ENCODE measurements at places on chromosomes 2 and 18.

DNA sequence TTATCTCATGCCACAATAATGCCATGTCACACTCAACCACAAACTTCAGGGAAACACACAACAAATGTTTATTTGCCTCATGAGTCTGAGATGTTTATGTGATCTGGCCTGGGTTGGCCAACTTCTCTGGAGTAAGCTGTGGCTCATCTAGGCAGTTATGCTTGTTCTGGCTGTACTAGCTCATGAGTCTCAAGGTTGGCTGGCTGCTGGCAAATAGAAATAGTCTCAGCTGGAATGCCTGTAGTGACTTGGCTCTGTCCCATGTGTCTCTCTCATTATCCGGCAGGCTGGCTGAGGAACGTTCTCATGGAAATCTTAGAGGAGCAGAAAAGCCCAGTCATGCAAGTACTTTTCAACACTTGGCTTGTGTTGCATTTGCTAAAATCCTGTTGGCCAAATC is 234.9 kb upstream of the CDH2 start:
- no peak for DNase-seq

- no peak for DNase-seq
These were observed 58.1 kb upstream of the OTX1 start for GRCh38 chr2:62992561-62992960.

DNA sequence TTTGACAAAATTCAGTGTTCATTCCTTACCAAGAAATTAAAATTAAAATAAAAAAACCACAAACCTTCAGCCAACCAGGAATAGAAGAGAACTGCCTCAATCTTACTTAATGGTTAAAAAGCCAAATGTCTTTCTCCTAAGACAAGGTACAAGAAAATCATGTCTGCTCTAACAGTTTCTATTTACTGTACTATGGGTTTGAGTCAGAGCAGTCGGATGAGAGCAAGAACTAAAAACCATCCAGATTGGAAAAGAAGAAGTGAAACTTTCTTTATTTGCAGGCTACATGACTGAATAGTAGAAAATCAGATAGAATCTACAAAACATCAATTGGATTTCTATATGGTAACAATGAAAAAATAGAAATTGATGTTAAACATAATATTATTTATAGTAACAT is 555.5 kb upstream of the TNP1 start:
- DNase-seq = no peak

DNA sequence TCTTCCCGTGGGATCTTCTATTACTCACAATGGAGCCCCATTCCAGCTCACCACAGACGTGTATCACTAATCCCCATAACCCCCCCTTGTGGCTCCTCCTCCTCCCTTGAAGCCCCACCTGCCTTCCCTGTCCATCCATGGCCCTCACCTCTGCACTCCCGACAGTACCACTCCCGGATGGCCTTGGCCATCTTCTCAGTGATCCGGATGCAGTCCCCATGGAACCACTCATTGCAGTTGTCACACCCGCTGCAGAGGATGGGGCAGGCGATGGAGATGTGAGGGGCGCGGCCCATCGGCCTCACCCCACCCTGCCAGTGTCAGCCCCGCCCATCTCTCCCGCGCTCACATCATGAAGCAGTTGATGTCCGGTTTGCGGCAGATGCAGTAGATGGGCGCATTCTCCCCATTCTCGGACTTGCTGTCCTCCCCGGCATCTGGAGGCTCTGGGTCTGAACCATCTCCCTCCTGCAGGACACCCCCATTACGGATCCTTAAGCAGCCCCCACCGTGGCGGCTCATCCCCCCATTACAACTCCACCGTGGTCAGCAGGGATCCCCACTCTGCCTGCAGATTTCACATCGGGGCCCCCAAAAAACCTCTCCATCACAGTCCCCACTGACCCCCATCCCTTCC is 983 bp downstream of the CXXC1 start:
- DNase-seq = no peak

GRCh38 chr2:25817006-25817405 is 61.3 kb downstream of the ASXL2 start:
- no peak for DNase-seq

DNA sequence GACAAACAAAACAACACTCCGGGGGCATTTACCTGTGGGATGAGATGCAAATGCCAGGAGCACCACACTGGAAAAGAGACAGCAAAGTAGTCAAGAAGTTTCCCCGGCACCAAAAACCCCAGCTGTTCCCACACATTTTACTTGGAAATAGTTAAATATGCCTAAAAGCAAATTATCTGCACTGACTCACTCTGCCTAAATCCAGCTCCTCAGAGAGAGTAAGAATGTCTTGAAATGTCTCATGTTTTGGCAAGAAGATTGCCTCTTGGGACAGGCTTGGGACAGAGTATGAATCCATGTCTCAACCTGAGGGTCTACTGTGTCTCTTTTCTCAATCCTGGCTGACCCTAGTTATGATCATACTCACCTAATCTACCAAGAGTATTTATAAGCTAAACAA is 87.5 kb upstream of the RIOK3 start:
- DNase-seq = no peak

GRCh38 chr2:44964752-44965236 is 23.3 kb downstream of the SIX3 start:
- no peak for DNase-seq

GRCh38 chr2:26400723-26401122 is 997 bp upstream of the DRC1 start:
- no peak for DNase-seq

DNA sequence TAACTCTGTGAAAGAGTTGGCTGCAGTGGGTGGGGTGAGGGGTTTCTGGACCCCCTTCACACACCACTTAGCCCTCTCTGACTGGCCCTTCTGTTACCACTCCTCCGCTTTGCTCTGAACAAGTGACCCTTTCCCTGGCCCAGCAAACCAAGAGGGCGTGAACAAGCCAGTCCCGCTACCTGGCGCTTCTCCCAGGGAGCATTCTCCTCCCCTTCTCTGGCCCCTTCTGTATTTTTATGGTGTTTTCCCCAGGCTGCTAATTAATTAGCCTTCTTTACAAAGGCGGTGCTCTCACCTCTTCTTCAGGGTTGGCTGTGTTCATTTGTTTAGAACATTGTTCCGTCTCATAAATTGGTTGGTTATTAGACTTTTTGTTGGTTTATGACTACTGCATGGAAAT is 180.1 kb downstream of the MGAT5 start:
- no peak for DNase-seq

- no peak for DNase-seq
These were observed 12.4 kb downstream of the CIB4 start for GRCh38 chr2:26628561-26629345.

GRCh38 chr2:65267008-65267407 is 39.4 kb downstream of the ACTR2 start:
- no peak for DNase-seq

DNA sequence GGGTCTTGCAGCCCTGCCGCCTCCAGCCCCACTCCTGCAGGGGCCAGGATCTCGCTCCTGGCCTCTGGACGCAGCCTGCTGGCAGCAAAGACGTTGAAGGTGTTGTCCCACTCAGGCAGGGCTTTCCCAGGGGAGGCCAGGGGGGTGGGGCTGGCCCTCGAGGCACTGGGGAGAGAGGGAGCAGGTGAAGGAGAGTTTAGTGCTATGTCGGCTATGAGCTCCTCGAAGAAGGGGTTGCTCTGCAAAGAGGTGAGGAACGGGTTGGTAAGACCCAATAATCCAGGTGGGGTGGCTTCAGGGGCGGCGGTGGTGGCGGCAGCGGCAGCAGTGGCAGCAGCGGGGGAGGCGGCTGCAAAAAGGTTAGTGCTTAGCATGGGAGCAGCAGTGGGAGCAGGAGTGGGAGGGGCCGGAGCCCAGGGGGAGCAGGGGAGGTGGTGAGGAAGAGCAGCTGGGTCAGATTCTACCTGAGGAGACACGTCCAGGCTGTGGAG is 9.7 kb upstream of the SFXN5 start:
- no peak for DNase-seq

- no peak for DNase-seq
These were observed 53.0 kb downstream of the TRIP12 start for GRCh38 chr2:229868794-229869193.

DNA sequence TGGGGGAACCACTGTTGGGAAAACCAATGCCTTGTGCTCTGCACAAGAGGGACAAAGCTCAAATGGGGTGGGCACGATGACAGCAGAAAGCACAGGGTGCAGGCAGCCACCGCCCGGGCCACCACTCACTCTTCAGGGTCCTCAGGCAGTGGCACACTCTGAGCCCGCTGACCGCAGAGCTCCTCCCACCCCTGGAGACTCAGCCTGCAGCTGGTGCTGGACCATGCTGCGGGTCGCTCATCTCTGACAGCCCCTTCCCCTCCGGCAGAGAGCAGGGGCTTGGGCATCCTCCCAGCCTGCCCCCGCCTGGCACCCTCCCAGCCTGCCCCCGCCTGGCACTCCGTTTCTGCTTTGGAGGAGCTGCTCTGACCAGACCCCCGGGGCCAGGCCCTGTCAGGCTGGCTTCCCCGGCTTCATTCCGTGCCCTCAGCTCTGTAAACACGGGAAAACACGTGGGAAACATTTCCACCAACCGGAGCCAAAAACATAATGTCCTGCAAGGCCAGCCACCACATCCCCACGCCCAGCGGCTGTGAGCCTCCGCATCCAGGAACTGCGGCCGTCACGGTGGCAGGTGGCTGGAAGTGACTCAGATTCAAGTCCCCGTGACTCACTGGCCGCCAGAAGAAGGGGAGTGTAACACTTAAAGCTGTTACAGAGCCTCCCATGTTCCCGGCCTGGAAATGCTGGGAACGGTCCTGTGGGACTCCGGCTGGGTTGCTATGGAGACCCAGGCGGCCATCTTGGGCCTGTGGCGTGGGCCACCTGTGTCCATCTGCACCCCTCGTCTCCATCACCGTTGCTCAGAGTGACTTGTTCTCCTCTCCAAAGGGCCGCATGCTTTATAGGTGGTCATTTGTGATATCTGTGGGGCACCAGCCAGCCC is 6.8 kb upstream of the SNED1 start:
- no peak for DNase-seq

DNA sequence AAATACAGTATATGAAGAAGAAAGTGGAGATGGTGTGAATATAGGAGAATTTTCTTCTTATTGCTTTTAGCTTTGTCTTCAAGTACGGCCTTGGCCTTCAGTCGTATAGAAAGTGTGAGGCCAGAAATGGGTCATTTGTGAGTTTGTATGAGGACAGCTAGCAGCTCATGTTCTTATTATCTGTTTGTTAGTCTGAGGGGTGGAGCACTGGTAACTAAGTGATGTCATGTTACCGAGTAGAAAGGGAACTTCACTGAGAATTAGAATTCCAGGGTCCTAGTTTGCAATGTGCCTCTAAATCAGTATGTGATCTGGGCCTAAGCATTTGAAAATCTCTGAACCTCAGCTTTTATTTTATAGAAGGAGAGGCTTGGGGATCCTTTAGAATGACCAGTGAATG is 588.6 kb downstream of the NRXN1 start:
- no peak for DNase-seq

DNA sequence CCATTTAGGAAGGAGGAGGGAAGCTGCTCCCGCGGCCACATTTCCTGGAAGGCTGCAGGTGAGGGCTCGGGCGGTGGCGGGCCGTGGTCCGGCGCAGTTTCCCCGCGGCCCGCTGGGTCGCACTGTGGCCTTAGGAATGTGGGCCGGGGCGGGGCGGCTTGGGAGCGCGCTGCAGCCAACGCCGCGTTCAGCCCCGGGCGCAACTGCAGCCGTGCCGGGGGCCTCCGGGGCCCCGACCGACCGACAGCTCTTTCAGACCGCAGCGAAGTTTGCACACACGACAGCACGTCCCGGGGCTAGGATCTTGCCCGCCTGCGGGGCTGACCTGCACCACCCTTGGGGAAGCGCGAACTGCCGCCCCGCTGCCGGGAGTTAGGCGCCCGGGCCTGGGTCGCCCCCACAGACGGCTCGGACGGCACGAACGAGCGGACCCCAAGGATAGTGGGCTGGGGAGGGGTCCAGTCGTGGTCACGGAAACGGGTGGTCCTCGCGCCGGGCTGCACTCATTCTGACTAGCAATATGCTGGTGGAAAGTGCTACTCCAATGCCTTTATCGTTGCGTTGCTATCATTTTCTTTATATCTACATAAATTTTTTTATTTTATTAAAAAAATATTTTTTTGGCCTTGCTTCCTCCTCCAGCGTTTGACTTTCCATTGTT is 69.9 kb upstream of the DLX2 start:
- DNase-seq = peak; percentile 40

GRCh38 chr2:31170071-31170698 is 31.9 kb upstream of the GALNT14 start:
- DNase-seq = peak; percentile 26

DNA sequence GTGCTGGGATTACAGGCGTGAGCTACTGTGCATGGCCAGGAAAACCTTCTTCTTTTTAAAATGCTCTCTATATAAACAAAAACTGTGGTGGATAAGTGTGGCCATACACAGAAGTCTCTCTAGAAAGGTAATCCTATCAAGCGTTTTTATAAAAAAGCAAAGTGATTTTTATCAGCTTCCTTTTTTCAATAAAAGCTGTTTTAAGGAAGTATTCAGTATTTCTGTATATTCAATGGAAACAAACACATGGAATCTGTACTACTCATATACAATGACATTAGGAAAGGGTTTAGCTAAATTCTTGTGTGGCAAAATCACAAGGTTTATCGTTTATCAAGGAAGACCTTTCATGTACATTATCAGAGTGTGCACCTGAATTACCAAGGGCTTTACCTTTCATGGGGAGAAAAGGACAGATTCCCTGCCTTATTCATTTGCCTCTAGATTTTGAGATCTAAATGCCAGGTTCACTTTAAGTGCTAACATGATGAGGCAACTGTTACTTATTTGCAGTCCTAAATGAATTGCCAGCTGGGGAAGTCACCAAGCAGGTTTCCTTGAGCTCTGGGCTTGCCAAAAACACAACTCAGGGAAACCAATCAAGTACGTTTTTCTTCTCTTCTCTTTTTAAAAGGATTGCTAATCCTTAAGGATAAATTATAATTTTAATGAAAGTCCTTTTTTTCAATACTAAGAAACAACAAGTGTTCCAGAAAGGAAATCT is 70.8 kb downstream of the RTN4 start:
- DNase-seq = peak; percentile 86

- no peak for DNase-seq
These were observed 166.0 kb downstream of the EHBP1 start for GRCh38 chr2:62871506-62871905.

DNA sequence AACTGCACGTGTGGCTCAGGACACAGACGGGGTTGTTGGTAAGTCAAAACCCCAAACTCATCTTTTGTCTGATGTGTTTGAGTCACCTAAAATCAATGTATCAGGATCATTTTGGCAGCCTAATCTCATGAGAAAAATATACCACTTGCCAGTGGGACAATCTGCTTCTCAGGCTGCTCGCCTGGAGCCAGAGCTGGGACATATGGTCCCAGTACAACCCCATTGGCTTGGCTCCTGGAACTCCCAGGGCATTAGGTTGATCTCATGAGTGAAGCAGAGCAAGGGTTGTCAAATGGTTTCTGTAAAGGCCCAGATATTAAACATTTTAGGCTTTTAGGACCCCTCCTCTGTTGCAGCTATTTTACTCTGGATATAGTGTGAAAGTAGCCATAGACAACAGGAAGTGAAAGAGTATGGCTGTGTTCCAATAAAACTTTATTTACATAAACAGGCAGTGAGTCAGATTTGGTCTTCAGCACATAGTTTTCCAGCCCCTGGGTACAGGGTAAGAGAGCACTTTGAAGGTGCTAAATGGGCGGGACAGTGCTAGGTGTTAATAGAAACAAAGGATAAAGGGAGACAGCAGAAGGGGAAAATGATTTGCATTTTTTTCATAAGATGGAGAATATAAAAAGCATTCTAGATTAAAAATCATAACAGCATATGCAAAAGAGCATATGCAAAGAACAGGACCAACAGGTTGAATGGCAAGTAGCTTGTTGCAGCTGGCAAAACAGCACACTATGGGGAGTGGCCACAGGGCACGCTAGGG is 290.8 kb downstream of the KCNS3 start:
- DNase-seq = no peak

Measured in LNCaP clone FGC (cell line).